ENCODE measurements at places on chromosomes 7 and 10.
A peak's percentile ranks its signal among the peaks of the same experiment; 100 is the strongest.

- H3K27ac ChIP-seq: peak overlapping the region; percentile 98
- H3K27me3 ChIP-seq: no peaks in the 10 kb centered on the region
- peak overlapping the region; percentile 62 for H3K4me3 ChIP-seq
- H3K4me1 ChIP-seq: peaks cover 30% of the 10 kb centered on the region
- DNase-seq: peak; percentile 90
Observed at GRCh38 chr10:4677296-4678021, 148.5 kb upstream of the AKR1E2 start.

- H3K36me3 ChIP-seq: no peaks in the 10 kb centered on the region
- H3K4me1 ChIP-seq: peaks cover 20% of the 10 kb centered on the region
- H3K4me3 ChIP-seq: no peak overlapping the region
- no peak overlapping the region for H3K27ac ChIP-seq
- no peaks in the 10 kb centered on the region for H3K27me3 ChIP-seq
- DNase-seq: no peak
Observed at GRCh38 chr10:4543938-4544533, 282.0 kb upstream of the AKR1E2 start.

- H3K36me3 ChIP-seq: no peaks in the 10 kb centered on the region
- H3K4me3 ChIP-seq: no peak overlapping the region
- no peak overlapping the region for H3K27ac ChIP-seq
- no peaks in the 10 kb centered on the region for H3K27me3 ChIP-seq
Observed at GRCh38 chr10:88437411-88437810, 145.7 kb downstream of the RNLS start.

DNA sequence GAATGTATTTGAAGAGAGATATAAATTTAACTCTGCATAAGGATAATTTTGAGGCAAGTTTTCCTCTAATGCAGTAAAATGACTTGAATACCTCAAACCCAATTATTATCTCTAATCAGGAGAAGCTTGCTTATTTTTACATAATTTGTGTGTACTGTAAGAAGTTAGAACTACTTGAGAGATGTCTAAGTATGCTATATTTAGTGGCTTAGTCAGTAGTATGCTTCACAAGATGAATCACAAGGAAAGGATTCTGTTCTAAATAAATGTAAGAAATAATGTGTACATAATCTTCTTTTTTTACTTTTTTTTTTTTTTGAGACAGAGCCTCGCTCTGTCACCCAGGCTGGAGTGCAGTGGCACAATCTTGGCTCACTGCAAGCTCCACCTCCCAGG, 13.7 kb downstream of the PHTF2 start:
- H3K36me3 ChIP-seq: peaks cover 5% of the 10 kb centered on the region
- peak overlapping the region; percentile 19 for H3K4me3 ChIP-seq
- H3K27me3 ChIP-seq: no peaks in the 10 kb centered on the region

DNA sequence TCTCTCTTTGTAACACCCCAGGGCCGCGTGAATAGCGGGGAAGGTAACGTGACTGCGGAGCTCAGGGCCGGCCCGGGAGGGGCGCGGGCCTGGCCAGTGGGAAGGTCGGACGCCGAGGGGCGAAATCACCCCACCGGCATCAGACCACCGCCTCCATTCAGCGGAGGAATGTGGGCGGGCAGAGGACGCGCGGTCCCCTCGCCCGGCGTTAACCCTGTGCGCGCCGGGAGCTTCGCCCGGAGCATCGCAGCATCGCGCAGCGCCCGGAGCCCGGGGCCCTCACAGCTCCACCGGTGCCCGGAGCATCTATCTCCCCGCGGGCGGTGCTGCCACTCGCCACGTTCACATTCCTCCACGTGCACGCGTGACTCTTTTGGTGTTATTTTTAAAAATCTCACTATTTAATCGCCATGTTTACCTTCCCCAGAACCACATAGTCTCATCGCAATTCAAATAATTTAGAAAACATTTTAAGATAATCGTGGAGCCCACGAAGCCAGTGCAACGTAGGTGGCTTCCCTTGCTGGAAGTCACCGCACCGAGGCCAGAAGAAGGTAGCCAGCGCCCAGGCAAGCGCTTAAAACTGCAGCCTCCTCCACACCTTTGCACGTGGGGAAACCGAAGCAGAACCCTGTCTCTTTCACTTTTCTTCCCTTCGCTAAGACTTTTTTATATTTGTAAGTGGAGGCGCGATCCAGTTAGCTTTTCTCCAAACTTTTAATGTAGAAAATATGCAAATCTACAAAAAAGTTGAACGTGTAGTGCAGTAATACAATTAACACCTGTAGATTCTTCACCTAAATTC, 21.8 kb downstream of the FGFBP3 start:
- no peaks in the 10 kb centered on the region for H3K27me3 ChIP-seq
- peaks cover 23% of the 10 kb centered on the region for H3K4me1 ChIP-seq
- H3K36me3 ChIP-seq: no peaks in the 10 kb centered on the region
- peak; percentile 81 for DNase-seq
- H3K27ac ChIP-seq: no peak overlapping the region

DNA sequence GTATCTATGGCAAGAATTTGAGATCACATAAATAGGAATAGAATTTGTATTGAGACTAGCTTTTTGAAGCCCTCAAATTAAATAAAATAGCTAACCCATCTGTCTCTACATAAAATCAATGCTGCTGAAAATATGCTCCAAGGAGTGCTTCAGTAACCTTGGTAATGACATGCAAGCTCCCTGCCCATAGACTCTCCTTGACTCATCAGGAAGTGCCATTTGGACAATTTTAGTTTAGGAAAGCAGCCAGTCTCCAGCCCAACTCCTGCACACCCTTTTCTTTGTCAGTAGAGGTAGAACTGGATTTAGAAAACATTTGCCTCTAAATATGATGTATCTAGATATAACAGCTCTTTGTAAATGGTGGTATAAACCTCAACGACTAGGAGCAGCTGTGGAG, 69.9 kb upstream of the PTPRZ1 start:
- H3K4me1 ChIP-seq: no peaks in the 10 kb centered on the region
- no peak overlapping the region for H3K27ac ChIP-seq
- no peak overlapping the region for H3K4me3 ChIP-seq
- no peaks in the 10 kb centered on the region for H3K36me3 ChIP-seq
- no peaks in the 10 kb centered on the region for H3K27me3 ChIP-seq
- DNase-seq: no peak

GRCh38 chr10:76444034-76444800, 1012.8 kb downstream of the LRMDA start:
- no peaks in the 10 kb centered on the region for H3K4me1 ChIP-seq
- H3K27me3 ChIP-seq: no peaks in the 10 kb centered on the region
- H3K4me3 ChIP-seq: no peak overlapping the region
- no peaks in the 10 kb centered on the region for H3K36me3 ChIP-seq

DNA sequence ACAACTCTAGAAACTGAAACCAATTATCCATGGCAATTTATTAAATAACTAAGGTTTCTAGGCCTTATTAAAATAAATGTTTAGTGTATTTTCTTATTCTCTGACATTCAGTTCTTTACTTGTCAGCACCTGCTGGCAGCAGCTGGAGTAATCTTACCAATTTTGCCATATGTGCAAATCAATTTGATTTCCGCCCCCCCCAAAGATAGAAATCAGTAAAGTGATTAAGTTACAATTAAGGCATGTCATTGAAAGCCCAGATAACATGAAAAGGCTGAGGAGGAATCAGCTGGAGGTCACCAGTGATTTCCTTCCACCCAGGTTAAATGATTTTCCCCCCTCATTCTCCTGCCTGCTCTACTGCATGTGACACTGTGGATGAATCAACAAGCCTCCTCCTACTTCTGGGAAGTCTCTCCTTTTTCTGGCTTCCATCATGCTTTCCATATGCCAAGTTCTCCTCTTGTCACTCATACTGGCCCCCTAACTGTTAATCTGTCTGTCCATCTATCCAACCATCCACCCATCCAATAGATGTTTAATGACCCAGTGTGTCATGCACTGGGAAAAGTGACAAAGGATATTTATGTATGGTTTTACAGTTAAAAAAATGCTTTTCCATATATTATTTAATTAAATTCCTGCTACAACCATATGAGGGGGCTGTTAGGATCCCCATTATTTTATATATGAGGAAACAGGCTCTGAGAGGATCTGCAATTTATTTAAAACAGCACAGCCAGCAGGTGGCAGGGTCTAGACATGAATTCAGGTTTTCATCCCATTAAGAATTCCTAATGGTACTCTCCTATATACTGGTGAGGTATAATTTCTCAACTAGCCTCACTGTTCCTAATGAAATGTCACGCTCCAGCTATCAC, 116.5 kb downstream of the ATXN7L1 start:
- peak overlapping the region; percentile 34 for H3K27ac ChIP-seq
- H3K36me3 ChIP-seq: no peaks in the 10 kb centered on the region
- H3K4me3 ChIP-seq: no peak overlapping the region
- H3K27me3 ChIP-seq: no peaks in the 10 kb centered on the region
- peaks cover 18% of the 10 kb centered on the region for H3K4me1 ChIP-seq

- H3K4me1 ChIP-seq: no peaks in the 10 kb centered on the region
- DNase-seq: no peak
- no peaks in the 10 kb centered on the region for H3K27me3 ChIP-seq
- H3K36me3 ChIP-seq: no peaks in the 10 kb centered on the region
Observed at GRCh38 chr7:41627645-41628298, 75.1 kb downstream of the INHBA start.

DNA sequence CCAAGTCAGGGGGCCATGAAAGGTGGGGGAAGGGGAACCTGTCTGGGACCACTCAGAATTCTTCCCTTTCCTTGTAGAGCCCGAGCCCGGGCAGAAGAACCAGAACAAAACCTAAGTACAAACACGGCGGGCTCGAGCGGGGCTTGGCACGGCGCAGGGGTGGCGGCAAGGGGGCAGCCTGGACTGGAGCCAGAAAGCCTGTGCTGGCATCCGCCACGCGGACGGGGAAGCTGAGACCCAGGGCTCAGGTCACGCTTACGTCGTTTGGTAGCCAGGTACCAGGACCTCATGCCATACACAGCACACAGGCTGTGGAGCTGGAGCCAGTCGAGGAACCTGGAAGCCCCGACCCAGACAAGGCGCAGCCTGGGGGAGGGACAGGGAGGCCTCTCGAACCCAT, 6.6 kb upstream of the GPER1 start:
- no peak for DNase-seq
- no peaks in the 10 kb centered on the region for H3K27me3 ChIP-seq
- H3K27ac ChIP-seq: no peak overlapping the region
- H3K36me3 ChIP-seq: no peaks in the 10 kb centered on the region
- H3K4me1 ChIP-seq: peaks cover 10% of the 10 kb centered on the region

GRCh38 chr7:150363872-150364271, 4.8 kb upstream of the REPIN1 start:
- no peak for DNase-seq
- H3K27ac ChIP-seq: no peak overlapping the region
- no peak overlapping the region for H3K4me3 ChIP-seq
- no peaks in the 10 kb centered on the region for H3K36me3 ChIP-seq
- no peaks in the 10 kb centered on the region for H3K27me3 ChIP-seq

GRCh38 chr7:142566271-142566670, 183.0 kb upstream of the PRSS1 start:
- no peaks in the 10 kb centered on the region for H3K27me3 ChIP-seq
- H3K27ac ChIP-seq: no peak overlapping the region
- H3K4me1 ChIP-seq: peaks cover 46% of the 10 kb centered on the region
- H3K4me3 ChIP-seq: no peak overlapping the region
- no peak for DNase-seq

DNA sequence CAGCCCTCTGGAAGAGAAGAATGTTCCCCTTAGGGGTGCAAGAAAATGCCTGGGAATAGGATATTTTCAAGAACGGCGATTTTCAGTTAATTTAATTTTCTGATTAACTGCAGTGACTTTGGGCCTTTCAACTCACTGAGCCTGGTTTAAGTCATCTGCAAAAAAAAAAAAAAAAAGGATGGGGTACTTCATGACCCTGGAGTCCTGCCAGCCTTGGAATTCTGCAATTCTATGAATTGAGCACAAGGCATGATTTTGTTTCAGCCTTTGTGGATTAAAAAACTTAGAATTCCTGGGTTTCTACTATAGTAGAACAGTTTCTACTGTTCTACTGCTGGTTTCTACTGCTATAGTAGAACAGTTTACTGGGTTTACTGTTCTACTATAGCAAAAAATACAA, 58.3 kb upstream of the CALD1 start:
- no peaks in the 10 kb centered on the region for H3K36me3 ChIP-seq
- H3K27ac ChIP-seq: peak overlapping the region; percentile 50
- H3K4me3 ChIP-seq: no peak overlapping the region
- H3K4me1 ChIP-seq: peaks cover 33% of the 10 kb centered on the region

GRCh38 chr10:76296957-76297356, 865.5 kb downstream of the LRMDA start:
- no peaks in the 10 kb centered on the region for H3K27me3 ChIP-seq
- no peak for DNase-seq
- H3K36me3 ChIP-seq: no peaks in the 10 kb centered on the region
- H3K4me1 ChIP-seq: no peaks in the 10 kb centered on the region

DNA sequence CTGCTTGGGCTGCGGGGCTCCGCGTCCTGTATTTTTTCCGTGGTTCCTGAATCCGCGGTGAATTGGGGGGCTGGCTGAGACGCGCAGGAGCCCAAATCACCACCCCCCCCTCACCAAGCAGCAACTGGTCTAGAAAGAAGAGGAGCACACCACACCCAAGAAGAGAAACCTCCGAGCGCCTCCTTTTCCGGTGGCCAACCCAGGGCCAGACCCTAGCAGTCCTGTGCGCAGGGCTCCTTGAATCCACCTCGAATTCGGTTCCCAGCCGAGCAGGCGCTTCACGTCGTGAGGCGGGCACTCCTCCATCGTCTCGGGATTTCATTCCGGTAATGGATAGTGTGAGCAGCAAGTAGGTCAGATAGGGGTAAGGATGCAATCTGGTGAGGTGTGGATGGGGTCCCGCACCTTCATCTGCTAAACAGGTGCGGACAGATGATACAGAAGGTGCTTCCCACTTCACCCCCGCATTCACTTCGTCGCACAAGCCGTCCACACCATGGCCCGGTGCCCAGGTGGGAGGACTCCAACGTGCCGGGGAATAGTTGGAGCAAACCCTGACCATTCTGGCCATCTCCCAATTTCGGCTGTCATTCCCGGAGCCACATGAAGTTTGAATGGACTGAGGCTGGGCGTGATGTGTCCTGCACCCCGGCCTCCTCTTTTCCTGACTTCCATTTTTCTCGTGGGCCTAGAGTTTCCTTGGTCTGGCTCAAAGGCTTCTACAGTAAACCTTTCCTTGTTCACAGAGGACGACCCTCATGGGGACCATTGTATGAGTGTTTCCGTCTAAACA, 19.8 kb upstream of the ZNF273 start:
- H3K27me3 ChIP-seq: peaks cover 10% of the 10 kb centered on the region
- H3K27ac ChIP-seq: no peak overlapping the region
- peak; percentile 79 for DNase-seq
- no peaks in the 10 kb centered on the region for H3K4me1 ChIP-seq

- peak; percentile 77 for DNase-seq
- no peaks in the 10 kb centered on the region for H3K36me3 ChIP-seq
- peak overlapping the region; percentile 69 for H3K4me3 ChIP-seq
- peaks cover 15% of the 10 kb centered on the region for H3K4me1 ChIP-seq
- peak overlapping the region; percentile 79 for H3K27ac ChIP-seq
Observed at GRCh38 chr7:79778786-79779770, 325.6 kb upstream of the MAGI2 start.

DNA sequence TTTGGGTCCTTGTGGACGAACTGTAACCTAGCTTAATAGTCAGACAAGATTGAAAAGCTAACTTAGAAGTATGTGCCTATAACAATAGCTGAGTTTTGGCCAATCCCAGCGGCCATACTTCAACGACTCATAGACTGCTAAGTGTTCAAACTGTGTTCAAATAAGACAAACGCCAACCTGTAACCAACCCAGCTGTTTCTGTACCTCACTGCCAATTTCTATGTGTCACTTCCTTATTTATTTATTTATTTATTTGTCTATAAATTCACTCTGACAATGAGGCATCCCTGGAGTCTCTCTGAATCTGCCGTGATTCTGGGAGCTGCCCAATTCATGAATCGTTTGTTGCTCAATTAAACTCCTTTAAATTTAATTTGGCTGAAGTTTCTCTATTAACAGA, 21.7 kb downstream of the ST8SIA6 start:
- H3K4me3 ChIP-seq: no peak overlapping the region
- peaks cover 5% of the 10 kb centered on the region for H3K4me1 ChIP-seq
- no peaks in the 10 kb centered on the region for H3K36me3 ChIP-seq
